ENCODE measurements at places on chromosomes 16 and 17. TPM values are rescaled to one million over a fixed set of nuclear protein-coding genes. Genes with fewer than 3 reads are reported as not detected.

SLC9A5 gene
- total RNA-seq = 0.32 TPM

CA7 gene
- total RNA-seq = not detected

OR1E2 gene
- total RNA-seq = not detected

SDR42E2 gene
- total RNA-seq = not detected

CISD3 gene
- total RNA-seq = 12.7 TPM

PRR29 gene
- not detected for total RNA-seq

ST6GALNAC2 gene
- 79.7 TPM for total RNA-seq

KRTAP4-3 gene
- total RNA-seq = 9.0 TPM

NPB gene
- total RNA-seq = 0.40 TPM

NACA2 gene
- not detected for total RNA-seq

RMI2 gene
- total RNA-seq = 6.0 TPM

NOG gene
- total RNA-seq = 0.30 TPM

OTOP3 gene
- 0.98 TPM for total RNA-seq

DPEP2 gene
- total RNA-seq = not detected

PDPK1 gene
- 31.6 TPM for total RNA-seq

SRRM2 gene
- 484 TPM for total RNA-seq

ANKRD13B gene
- total RNA-seq = 11.4 TPM

NHLRC4 gene
- total RNA-seq = 0.29 TPM

ATMIN gene
- total RNA-seq = 43.6 TPM

CDK5R1 gene
- 4.4 TPM for total RNA-seq

ADAMTS18 gene
- total RNA-seq = 0.10 TPM

ZNF205 gene
- total RNA-seq = 22.4 TPM

KRT32 gene
- total RNA-seq = 18.0 TPM

CETP gene
- 1.7 TPM for total RNA-seq

COX6A2 gene
- total RNA-seq = not detected

HS3ST6 gene
- total RNA-seq = 76.7 TPM

RNPS1 gene
- total RNA-seq = 119 TPM

SYT17 gene
- total RNA-seq = 5.1 TPM

SOX15 gene
- 140 TPM for total RNA-seq

METRNL gene
- 59.1 TPM for total RNA-seq

MAP2K6 gene
- 4.4 TPM for total RNA-seq

TAT gene
- not detected for total RNA-seq

HOXB4 gene
- 3.5 TPM for total RNA-seq

LAT gene
- total RNA-seq = 4.9 TPM

KRT28 gene
- total RNA-seq = 17.7 TPM

RDM1 gene
- total RNA-seq = not detected

SCARF1 gene
- 1.8 TPM for total RNA-seq

NTN3 gene
- total RNA-seq = not detected

GRAP gene
- total RNA-seq = 2.4 TPM

CCDC40 gene
- 2.0 TPM for total RNA-seq

GP1BA gene
- total RNA-seq = not detected

KRTAP2-2 gene
- not detected for total RNA-seq

RGS9 gene
- 3.3 TPM for total RNA-seq

C16orf96 gene
- 0.34 TPM for total RNA-seq

CIITA gene
- 27.1 TPM for total RNA-seq

CCL17 gene
- total RNA-seq = not detected

CHD9NB gene
- total RNA-seq = 8.7 TPM

ADCY7 gene
- 17.3 TPM for total RNA-seq

EME1 gene
- 2.5 TPM for total RNA-seq

MAP3K14 gene
- total RNA-seq = 9.6 TPM

SNN gene
- 28.2 TPM for total RNA-seq

All from suprapubic skin (tissue), 4 donors.